ENCODE measurements at places on chromosomes 2 and 18.

- no peak for DNase-seq
These were observed 268.1 kb downstream of the MYO3B start for GRCh38 chr2:170446078-170446477.

DNA sequence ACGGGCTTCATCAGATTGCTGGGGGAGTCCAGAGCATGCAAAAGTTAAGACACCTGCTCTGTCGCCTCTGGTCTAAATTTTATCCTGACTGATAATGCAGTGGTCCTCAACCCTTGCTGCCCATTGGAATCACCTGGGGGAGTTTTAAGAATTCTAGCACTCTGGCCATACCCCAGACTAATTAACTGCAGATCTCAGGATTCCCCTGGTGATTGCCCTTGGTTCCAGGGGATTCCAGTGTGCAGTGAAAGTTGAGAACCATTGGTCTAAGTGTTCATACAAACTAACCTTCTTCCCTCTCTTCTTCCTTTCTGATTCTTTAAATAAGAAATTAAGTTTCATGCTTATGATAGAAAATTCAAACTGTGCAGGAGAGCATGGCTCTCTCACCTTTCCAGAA is 105.7 kb upstream of the MGAT5 start:
- no peak for DNase-seq

DNA sequence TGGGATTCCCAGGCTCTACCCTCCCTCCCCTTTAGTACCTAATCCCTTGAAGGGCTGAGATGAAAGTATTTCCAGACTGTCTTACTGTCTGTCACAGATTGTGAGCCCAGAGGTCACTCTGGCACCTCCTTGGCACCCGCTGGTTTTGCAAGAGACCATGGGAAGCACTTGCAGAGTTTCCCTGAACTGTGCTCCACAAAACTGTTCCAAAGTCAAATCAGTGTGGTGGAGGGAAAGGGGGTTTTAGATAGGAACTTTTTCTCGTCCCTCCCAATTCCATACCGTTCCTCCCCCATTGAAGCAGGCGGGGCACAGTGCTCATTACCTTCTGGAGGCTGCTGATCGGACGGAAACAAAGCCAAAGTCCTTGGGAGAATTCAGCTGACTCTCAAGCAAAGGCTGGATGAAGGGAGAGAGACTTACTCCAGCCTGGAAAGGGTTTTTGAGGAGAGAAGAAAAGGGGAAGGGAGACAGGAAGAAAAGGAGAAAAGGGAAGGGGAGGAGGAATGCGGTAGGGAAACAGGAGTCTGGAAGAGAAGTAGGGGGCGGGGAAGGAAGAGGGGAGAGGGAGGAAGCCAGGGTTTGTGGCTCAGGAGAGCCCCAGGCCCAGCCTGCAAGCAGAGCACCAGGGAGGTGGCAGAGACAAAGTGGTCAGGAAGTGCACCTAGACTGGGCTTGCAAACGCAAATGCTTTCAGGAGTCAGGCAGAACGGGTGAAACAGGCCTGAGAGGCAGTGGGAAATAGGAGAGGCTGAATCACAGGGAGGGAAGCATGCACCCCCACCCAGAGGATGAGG is 88.4 kb upstream of the SP3 start:
- no peak for DNase-seq

DNA sequence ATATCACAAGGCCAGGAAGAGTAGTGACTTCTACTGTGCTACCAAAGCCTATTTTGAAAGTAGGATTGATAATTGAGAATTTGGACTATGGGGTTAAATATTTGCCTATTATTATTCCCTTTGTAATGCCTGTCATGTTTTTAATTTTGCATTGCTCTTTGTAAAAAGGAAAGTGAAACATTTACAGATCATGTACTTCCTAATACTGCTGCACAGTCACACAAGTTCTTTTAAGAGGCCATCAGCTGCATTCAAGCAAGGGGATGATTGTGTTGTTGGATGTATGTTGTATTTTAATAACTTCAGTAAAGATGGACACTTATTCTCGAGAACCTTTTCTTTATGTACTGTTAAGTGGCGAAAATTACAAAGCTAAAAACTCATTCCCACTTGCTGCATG is 70.1 kb downstream of the PLEKHA3 start:
- no peak for DNase-seq

- DNase-seq, result no peak
These were observed 34.1 kb downstream of the FBXO48 start for GRCh38 chr2:68432696-68433658.

- DNase-seq, result no peak
These were observed 138.7 kb upstream of the BOD1L2 start for GRCh38 chr18:57008001-57008686.

DNA sequence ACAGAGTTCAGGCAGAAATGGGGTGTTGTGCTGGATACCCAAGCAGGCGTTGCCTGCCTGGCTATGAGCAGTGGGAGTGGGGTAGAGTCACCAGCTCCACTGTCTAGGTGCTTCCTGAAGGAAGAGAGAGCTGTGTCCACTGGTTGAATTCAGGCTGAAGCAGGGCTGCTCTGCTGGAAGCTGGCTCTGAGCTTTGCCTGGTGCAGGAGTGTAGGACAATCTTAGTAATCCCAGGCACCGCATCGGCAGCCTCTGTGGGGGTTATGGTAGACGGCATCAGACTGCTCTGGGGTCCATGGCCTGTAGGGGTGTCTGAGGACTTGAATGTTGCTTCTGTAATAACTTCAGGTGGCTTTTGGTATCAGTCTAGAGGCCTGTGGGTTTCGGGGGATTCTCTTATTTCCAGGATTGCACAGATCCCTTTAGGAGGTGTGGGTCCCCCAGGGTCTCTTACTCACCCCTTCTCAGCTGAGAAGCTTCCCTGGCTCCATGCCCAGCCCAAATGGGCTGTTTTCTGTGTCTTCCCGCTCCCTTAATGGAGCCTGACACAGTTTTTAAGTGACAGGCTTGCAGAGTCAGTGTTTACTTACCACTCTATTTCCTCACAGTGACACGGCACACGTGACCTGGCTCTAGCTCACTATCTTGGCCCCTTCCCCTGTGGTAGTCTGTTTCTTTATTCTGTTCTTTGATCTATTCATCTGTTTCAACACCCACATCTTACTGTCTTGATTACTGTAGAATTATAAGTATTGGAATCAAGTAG is 644.3 kb downstream of the CBLN2 start:
- no peak for DNase-seq

GRCh38 chr2:176753752-176754474 is 458.7 kb upstream of the HNRNPA3 start:
- no peak for DNase-seq

DNA sequence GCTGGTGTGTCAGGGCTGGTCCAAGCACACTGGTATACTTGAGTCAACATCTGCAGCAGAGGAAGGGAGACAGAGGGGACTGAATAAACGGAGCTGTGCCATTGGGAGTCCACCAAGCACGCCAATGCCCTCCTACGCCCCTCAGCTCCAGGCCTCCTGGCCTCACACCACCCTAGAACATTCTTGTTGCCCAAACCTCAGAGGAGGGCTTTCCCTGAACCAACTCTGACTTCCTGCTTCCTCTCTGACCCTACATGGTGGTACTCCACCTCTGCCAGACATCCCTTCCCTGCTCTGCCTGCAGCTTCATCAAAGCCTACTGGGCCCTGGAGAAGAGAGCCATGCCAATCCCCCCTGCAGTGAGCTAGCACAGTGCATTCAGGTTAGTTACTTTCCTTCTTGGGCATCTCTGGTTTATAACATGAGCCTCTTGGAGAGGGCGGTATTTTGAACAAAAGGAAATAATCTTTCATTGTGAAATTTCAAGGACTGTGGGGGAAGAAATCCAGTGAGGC is 54.4 kb downstream of the ZBTB7C start:
- DNase-seq, result no peak

GRCh38 chr2:196902828-196903227 is 23.7 kb downstream of the PGAP1 start:
- DNase-seq, result no peak

- no peak for DNase-seq
These were observed 540.1 kb upstream of the ID2 start for GRCh38 chr2:8141780-8142179.

- no peak for DNase-seq
These were observed 19.3 kb downstream of the GPR55 start for GRCh38 chr2:230905448-230906421.

DNA sequence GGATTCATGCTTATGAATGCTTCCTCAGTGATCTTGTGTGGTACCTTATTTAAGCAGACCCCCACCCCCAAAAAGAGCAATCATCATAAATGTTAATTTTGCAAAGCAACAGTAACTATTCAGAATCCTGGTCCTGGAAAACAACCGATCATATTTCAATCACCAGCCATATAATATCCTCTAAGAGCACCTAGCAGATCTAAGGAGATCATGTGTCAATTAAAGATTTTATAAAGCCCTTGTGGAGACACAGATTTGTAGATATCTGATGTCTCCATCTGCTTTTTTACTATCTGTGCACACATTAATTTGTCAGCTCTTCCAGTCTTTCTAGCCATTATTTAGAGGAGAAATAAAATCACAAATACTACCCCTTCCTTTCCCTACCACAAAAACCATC is 423.7 kb downstream of the TGIF1 start:
- DNase-seq, result no peak

DNA sequence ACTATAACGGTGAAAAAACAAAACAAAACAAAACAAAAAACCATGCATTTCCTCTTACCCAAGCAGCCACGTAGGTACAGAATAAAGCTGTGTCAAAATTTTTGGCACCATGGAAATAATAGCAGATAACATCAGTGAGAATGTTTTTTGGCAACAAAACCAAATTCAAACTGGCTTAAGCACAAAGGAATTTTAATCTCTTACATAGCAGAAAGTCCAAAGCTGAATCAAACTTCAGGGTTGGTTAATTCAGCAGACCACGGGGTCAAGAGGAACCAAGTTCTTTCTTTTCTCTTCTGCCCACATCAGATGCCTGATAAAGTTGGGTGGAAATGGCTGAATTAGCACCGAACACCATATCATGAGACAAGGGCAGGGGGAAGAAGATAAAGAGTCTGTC is 129.5 kb downstream of the PAX3 start:
- DNase-seq, result peak; percentile 26

DNA sequence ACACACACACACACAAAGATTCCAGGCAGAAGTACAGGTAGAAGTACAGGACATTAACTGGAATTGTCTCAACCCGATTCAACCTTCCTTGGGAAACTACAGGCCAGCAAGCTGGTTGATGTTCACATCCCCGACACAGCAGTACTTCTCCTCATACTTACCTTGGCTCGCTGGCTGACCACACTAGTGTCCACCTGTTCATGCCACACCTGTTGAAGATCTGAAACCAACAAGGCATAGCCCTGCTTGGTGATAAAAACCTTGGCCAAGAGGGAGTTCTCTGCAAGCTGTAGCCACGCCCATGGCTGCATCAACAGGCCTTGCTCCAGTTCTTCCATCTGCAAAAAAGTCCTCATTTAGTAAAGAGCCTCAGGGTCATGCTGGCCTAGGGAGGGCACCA is 2.6 kb downstream of the NHEJ1 start:
- DNase-seq, result no peak

- no peak for DNase-seq
These were observed 230.7 kb upstream of the CCDC68 start for GRCh38 chr18:55189972-55190371.

DNA sequence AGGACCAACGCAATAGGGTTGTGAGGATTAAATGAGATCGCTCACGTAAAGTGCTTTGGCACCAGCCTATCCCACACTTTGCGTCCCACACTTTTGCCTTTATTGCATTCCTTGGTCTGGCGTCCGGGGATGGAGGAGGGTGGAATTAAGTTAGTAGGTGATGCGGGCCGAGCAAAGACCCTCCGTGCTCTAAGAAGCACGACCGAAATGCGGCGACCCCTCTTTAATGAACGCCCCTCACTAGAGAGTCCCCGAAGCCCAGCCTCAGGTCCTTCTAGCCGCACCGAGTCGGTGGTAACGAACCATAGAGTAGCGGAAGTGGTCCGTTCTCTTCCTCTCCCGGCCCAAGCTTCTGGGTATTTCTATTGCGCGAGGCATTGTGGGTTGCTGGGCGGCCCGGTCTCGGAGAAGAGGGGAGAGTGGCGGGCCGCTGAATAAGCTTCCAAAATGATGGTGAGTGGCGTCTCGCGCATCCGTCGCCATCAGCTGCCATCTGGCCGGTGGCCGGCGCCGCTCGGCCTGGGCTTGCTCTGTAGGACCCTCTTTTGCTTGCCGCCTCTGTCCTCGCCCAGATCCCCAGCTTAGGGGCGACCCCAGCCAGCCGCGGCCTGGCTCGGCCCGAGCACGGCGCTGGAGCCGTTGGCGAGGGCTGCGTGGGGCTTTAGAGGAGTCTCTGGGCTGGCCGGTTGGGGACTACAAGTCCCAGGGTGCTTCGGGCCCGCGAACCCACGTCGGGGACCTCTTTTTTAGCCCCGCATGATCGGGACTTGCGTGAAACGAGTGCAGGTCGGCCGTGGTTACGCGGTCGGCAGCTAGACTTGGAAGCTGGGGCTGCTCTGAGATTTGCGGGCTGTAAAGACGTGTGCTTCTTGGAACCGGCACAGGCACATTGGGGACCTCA is at the start of gene CCT7:
TSS of gene CCT7 (plus strand) at position 377 of the 901 bp plus-strand sequence. CDS start at position 448, 71 bp downstream.
- DNase-seq, result no peak

DNA sequence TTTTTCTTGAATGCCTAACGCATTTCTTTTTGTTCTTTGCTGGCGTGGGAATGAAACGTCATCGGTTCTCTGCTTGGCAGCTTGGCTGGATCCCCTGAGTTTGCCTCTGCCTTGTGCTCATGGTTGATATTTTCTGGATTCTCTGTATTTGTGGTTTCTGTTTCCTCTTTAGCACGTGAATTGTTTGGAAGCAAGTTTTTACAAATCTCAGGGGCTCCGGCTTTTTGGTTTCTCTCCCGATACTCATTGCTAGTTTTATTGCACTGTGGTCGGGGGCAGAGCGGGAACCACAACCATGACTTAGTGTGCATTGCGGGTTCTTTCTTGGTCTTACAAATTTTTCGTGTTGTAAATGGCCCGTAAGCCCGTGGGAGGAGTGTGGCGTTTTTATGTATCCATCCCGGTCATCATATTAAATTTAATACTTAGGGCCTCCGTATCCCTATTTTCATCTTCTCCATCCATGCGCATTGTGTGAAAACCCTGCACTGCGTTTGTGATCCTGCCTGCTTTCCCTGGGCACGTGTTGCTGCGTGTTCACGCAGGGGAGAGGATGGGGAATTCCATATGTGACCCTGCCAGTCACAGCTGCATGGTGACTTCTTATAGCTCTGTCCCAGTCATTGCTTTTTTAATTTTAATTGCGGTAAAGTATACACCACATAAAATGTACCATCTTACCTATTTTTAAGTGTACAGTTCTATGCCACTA is 9.4 kb downstream of the RAMP1 start:
- no peak for DNase-seq

DNA sequence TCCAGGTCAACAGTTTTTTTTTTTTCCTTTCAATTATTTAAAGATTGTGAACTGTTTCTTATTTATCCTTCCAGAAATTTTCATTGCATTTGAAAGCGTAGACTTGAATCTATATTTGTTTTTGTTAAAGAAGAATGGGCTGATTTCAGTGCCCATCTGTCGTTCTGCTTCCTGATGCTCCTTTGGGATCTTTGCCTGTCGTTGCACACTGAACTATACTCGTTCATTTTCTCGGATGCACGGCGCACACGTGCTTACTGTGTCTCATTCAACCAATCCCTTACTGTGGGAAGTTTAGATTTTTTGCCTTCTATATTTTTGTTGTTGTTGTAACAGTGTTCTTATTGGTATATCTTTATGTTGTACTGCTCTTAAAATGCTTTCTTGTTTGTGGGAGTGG is 149.7 kb downstream of the VAPA start:
- no peak for DNase-seq

GRCh38 chr2:178385595-178386148 is 65.3 kb downstream of the PRKRA start:
- no peak for DNase-seq

- no peak for DNase-seq
These were observed 74.2 kb upstream of the SERTAD2 start for GRCh38 chr2:64727843-64728463.
